Hepatocyte (in vitro differentiated cells): ENCODE measurements at places on chromosomes 3 and 15. TPM values are rescaled to one million over a fixed set of nuclear protein-coding genes. Genes with fewer than 3 reads are reported as not detected.

- no peaks in the 10 kb centered on the region for H3K4me1 ChIP-seq
- H3K27ac ChIP-seq: no peak overlapping the region
- no peak overlapping the region for H3K4me3 ChIP-seq
- no peak for DNase-seq
- no peaks in the 10 kb centered on the region for H3K27me3 ChIP-seq
These were observed 136.5 kb downstream of the CPNE4 start for GRCh38 chr3:131898346-131898745.

DNA sequence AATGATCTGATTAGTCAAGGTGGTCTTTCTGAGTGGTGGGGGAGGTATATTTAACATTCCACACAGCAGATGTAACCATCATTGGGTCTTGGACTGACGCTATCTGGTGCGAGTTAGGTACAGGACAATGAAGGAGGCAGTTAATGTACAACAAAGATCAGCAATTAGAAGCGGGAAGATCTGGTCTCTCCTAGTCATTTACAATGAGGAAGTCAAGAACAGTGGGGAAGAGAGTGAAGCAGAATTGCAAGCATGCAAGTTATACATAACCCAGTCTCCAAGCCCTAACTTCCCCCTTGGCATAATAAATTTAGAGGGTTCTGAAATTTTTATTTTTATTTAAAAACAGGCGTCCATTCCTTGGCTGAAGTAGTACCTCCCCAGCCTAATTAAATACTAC is 14.1 kb downstream of the GPD1L start:
- no peaks in the 10 kb centered on the region for H3K36me3 ChIP-seq
- no peak overlapping the region for H3K4me3 ChIP-seq
- H3K27me3 ChIP-seq: no peaks in the 10 kb centered on the region

Gene BOC
- 24.0 and 28.2 TPM in 2 replicates for polyA plus RNA-seq

DNA sequence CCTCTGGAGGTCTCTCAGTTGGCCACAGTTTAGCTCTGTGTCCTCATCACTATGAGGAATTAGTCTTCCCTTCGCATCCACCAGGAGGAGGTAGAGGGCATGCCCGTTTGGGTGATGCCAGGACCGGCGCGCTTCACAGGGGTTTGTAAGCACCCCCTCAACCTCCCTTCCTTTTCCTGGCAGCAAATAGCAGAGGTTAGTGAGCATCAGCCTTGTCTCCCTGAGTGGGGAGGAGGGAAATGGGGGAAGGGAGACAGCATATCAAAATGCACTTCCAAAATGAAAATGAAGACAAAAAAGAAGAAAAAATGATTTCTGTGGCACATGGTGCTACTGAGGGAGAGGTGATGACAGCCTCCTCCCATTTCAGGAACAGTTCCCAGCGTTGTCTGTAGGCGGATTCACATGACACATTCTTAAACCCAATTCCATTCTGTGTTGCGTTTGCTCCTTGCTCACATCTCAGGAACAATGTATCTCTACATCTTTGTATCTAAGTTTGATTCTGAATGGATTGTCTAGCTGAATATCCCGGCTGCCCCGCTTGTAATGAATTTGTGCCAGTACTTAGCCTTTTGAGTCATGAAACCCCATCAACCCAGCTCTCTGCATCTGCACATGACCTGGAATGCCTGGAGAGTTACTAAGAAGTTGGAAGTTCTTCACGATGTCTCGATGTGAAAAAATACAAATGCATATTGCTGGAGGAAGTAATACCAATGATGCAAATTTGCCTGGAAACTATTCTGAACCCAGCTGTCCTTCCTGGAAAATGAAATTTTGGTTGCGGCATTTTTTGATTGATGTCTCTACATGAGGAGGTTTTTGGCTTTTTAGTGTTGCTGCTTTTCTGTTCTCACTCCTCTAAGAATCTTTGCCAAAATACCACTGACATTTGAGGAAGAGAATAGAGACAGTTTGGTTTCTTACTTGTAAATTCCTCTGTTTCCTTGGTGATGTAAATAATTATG is 45.2 kb downstream of the TYRO3 start:
- no peaks in the 10 kb centered on the region for H3K27me3 ChIP-seq
- peak; percentile 81 for DNase-seq

- peak overlapping the region; percentile 71 for H3K27ac ChIP-seq
- H3K36me3 ChIP-seq: no peaks in the 10 kb centered on the region
- H3K4me3 ChIP-seq: no peak overlapping the region
- H3K27me3 ChIP-seq: no peaks in the 10 kb centered on the region
- no peak for DNase-seq
- peaks cover 6% of the 10 kb centered on the region for H3K4me1 ChIP-seq
These were observed 66.0 kb upstream of the ARL8B start for GRCh38 chr3:5056111-5056391.

DNA sequence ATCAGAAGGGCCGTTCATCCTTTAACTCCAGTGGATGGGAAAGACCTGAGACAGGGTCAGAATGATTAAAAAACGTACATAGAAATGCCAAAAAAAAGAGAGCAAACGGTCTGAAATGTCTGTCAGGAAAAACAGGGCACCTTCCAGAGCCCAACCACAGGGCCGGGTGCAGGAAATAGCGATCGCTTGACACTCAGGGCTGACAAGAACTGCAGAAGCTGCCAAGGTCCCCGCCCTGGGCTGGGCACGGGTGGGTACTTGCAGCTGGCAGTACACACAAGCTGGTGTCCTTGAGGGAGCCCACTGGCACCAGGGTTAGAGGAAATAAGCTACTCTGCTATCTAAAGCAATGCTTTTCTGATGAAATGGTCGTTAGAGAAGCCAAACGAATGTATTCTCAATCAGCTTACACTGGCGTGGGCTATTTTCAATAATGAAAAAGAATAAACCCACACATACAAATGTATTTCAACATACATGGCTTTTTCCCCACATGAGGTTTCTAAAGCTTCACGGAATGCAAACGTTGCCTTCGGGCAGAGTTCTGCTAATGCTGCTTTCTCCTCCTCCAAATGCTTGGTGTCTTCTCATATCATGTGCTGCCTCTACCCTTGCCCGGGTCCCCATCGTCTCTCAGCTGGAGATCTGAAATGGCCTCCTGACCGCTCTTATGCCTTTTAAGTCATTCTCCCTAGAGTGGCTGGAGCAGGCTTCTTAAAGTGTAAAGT is 15.6 kb downstream of the FRMD4B start:
- no peaks in the 10 kb centered on the region for H3K36me3 ChIP-seq
- no peak overlapping the region for H3K27ac ChIP-seq
- no peaks in the 10 kb centered on the region for H3K4me1 ChIP-seq
- DNase-seq: no peak

DNA sequence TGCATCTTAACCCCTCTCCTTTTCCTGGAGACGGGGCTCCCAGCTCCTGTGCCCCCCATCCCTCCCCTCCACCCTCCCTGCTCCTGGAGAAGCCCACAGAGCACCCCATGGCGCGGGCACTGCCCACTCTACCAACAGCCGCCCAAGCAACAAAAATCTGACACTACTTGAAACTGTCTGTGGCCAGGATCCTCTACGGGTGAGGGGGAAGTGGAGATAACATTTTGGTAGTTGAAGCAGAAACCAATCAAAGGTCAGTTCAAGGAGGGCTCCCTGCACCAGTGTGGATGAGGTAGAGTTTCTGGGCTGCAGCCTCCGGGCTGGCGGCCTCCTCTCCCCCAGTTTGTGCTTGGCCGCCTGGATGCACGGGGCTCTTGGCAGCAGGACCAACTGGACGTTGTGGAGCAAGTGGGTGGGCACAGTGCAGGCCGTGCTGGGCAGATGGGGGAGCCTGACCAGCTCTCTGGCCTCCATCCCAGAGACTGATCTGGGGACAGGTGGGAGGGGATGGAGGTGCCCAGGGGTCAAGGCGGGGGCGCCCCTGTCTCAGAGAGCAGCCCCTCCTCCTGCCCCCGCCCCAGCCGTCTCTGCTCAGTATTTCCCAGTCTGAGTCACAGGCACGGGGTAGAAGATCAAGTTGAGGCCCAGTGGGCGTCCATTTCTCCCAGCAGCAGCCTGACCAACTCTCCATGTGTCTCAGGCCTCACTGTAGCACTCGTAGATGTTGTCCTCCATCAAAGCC is 12.8 kb downstream of the H1-8 start:
- peak overlapping the region; percentile 70 for H3K27ac ChIP-seq
- no peak overlapping the region for H3K4me3 ChIP-seq
- H3K4me1 ChIP-seq: peaks cover 52% of the 10 kb centered on the region
- H3K27me3 ChIP-seq: no peaks in the 10 kb centered on the region
- no peak for DNase-seq

DNA sequence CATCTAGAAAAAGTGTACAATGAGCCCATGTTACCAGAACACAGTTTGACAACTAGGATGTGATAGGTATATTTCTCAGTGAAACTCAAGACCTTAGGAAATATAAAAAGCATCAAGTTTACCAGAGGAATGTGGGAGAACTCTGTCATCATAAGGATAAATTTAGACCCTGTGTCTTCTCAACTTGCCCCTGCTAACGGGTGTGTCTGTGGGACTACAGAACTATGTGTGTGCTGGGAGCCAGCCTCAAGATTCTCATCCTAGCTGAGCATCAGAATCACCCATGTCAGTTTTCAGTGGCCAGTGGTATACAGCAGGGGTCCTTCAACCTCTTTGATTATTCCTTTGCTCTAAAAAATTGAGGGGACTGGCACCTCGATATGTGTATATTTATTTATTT is 393.3 kb downstream of the PLCL2 start:
- no peaks in the 10 kb centered on the region for H3K4me1 ChIP-seq
- DNase-seq: no peak
- H3K4me3 ChIP-seq: no peak overlapping the region
- no peak overlapping the region for H3K27ac ChIP-seq
- H3K36me3 ChIP-seq: no peaks in the 10 kb centered on the region

DNA sequence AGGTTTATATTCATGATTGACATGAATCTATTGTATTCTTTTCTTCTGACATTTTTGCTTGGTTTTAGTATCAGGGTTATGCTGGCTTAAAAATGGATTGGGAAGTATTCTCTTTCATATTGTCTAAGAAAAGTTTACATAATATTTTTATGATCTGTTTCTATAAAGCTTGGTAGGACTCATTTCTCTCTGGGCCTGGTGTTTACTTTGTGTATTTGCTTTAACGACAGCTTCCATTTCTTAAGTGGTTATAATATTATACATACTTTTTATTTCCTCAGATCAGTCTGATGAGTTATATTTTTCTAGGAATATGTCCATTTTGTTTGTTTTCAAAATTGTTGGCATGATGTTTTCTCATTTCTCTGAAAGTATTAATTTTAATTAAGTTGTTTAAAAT is 117.9 kb upstream of the IL12A start:
- H3K36me3 ChIP-seq: no peaks in the 10 kb centered on the region
- H3K4me1 ChIP-seq: no peaks in the 10 kb centered on the region
- no peak overlapping the region for H3K27ac ChIP-seq

DNA sequence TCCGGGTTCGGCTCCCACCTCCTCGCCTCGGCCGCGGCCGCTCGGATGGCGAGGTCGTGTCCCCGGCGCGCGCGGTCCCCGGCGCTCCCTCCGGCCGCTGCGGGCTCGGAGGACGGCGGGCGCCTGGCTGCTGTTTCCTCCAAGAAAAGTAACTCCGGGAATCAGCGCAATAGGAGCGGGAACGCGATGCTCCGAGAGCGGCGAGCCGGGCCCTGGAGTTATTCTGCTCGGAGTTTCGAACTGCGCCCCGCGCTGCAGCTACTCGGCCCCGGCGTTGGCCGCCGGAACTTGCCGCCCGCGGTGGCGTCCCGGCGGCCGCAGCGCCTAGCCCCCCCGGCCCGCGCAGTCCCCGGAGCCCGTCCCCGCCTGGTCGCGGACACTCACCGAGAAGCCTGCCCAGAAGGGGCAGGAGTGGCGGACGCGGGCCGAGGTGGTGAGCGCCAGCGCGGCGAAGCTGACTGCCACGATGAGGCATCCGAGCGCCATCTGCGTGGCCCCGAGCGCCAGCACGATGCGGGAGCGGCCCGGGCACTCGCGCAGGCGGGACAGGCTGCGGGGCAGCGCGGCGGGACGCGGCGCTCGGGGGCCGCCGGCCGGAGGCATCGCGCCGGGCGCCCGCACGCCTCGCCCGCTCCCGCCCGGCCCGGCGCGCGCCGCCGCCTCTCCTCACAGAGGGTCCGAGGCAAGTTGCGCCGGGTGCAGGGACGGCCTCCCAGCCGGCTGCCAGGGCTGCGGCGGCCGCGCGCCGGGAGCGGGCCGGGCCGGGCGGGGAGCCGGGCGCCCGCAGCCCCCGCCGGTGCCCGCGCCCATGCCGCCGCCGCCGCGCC is 251.9 kb downstream of the TJP1 start:
- peak overlapping the region; percentile 52 for H3K4me3 ChIP-seq
- no peak overlapping the region for H3K27ac ChIP-seq
- H3K27me3 ChIP-seq: peaks cover 57% of the 10 kb centered on the region
- H3K4me1 ChIP-seq: peaks cover 11% of the 10 kb centered on the region
- peak; percentile 44 for DNase-seq

Gene FAH
- 88.1 and 90.5 TPM in 2 replicates for polyA plus RNA-seq

- no peak overlapping the region for H3K4me3 ChIP-seq
- H3K4me1 ChIP-seq: no peaks in the 10 kb centered on the region
- H3K27ac ChIP-seq: no peak overlapping the region
- no peaks in the 10 kb centered on the region for H3K36me3 ChIP-seq
- no peak for DNase-seq
These were observed 412.9 kb upstream of the GRM7 start for GRCh38 chr3:6448011-6448410.

Gene TUSC2
- polyA plus RNA-seq: 45.6 and 59.0 TPM in 2 replicates

DNA sequence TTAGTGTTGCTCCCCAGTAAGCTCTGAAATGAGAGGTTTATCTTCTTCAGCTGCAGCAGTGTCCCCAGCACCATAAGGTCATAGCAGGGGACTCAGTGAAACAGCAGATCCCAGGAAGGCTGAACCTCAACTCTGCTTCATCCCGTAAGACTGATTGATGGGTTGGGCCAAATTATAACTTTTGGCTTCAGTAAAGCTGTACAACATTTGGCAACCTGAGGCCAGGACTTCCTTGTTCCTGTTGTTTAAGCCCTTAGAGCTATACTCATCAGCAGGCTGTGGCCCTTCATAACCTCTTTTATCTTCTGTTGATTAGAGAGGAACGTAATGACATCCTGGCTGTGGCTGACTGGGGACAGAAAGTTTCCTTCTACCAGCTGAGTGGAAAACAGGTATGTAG is 29.0 kb downstream of the IFT122 start:
- H3K4me1 ChIP-seq: peaks cover 5% of the 10 kb centered on the region
- H3K27ac ChIP-seq: peak overlapping the region; percentile 61
